Suprapubic skin (tissue), 4 donors: ENCODE measurements at places on chromosomes 12 and 14.

GRCh38 chr12:69348162-69348938 is at the start of gene LYZ:
TSS of gene LYZ (plus strand) at chr12:69348381. CDS start at chr12:69348409, 28 bp downstream.
- no peak for DNase-seq

- DNase-seq, result no peak
Measured at GRCh38 chr12:99343960-99344359, 303.6 kb upstream of the GARIN6 start.

DNA sequence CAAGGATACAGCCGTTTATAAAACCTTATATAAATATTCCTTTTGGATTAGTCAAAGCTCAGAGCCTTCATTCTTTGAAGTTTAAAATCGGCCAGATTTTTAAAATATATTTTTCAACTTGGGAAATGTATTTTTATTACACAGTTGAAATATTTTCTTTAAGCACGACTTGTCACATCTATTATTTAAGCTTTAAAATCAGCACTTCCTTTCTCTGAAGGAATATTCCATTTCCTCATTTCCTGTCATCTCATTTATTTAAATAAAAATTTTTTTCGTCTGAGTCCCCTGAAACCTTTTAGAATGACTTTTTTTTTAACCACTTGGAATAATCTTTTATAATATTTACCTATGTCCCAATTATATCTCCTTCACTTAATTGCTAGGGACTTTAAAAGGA is 107.5 kb upstream of the PDE3A start:
- no peak for DNase-seq

DNA sequence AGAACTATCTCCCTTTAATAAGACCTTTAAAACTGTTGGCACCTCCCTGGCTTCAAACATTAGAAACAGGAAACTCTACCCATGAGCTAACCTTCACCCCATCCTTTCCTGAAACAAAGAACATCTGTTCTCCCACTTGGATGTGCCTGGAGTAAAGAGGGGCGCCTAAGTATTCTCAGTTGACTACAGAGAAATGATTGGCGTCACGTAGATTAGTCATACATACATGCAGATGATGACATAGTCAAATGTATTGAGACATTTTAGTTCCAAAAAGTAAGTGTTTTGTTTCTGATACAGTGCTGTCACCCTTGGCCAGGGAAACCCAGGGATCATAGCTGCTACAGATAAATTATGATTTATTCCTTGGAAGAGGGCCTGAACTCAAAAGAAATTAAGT is 260.0 kb upstream of the PLEKHG7 start:
- DNase-seq, result no peak

GRCh38 chr12:91021076-91021475 is 16.3 kb upstream of the EPYC start:
- DNase-seq, result no peak

- DNase-seq, result no peak
Measured at GRCh38 chr14:36997843-36998242, 174.6 kb downstream of the SLC25A21 start.

GRCh38 chr14:102777711-102778337 is 575 bp downstream of the TRAF3 start:
- no peak for DNase-seq
